T-helper 22 cell (primary cell): ENCODE measurements at places on chromosomes 6 and 20.
A peak's percentile ranks its signal among the peaks of the same experiment; 100 is the strongest.

DNA sequence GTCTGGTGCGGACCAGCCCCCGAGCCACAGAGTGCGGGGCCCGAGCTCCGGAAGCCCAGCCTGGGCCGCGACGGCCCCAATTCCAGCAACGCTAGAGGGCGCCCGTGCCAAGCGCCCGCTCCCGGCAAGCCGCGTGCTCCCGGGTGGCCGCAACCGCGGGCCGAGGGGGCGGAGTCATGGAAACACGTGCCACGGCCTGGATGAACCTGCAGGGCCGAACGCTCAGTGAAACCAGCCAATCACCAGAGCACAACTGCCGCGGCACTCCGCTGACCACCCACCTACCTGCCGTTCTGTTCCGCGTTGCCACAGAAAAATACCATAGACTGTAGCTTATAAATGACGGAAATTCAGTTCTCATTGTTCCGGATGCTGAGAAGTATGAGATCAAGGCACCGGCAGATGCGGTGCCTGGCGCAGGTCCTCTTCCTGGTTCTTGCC, 85.7 kb upstream of the FOXC1 start:
- DNase-seq: peak; percentile 58

DNA sequence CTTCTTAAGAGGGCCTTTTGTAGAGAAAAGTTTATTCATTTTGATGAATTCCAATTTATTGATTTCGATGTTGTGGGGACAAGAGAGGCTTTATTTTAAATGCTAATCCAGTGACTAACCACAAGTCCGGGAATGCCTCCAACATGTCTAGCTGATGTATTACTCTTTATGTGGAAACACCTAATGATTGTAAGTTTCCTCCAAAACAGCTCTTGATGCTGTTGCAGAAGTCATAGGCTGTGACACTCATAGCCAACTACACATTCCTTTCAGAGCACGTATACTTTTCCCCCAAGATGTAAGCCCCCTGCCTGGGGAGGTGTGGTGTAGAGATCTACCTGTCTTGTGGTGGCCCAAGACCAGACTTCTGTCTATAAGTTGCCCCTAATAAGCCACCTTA, 61.3 kb upstream of the RNF24 start:
- DNase-seq: no peak

DNA sequence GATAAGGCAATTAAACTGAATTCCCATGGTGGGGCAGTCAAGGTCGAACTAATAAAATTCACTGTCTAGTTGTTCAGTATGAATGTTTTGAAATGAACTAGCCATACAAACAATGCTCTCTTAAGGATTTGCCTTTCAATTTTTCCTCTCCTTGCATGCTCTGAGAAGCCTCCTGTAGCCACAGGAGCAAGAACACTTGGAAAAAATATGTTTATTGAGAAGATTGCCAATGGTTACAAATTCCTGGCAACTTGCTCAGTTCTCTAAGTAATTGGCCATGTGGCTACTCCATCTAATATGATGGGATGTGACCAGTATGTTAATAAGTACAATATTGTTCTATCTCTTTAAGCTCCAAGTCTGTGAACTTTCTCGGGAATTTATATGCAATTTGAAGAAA, 49.4 kb downstream of the FUT9 start:
- no peak for DNase-seq

DNA sequence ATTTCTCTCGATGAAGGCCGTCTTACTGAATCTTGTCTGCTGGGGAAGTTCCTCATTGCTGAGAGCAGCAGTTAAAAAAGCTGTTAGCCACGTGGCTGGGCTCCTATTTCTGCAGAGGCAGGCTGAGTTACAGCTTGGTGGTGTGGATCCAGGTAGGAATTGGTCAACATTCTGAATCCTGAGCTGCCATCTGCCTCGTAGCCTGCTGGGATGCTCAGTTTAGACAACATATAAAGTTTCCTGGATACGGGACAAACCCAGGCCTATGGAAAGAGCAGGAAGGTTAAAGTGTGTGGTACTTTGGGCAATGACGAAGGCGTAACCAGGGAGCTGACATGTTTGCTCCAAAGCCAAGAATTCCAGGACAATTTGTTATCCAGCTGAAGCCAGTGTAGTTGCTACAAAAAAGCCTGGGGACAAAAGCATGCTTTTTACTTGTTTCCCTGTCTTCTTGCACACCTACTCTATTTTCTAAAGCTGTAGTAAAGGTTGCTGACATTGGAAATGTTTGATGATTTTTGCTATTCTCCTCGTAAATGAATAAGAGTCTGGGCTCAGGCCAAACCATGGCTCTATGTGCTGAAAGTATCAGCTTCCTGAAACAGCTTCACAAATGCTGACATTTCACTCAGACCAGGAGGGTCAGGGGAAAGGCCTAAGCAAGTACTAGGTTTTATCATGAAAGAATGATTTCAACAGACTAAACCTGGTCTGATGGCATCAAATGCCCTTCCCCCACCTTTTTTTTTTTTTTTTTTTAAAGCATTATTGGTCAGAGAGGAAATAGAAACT, 12.4 kb upstream of the MYLK2 start:
- no peak for DNase-seq

DNA sequence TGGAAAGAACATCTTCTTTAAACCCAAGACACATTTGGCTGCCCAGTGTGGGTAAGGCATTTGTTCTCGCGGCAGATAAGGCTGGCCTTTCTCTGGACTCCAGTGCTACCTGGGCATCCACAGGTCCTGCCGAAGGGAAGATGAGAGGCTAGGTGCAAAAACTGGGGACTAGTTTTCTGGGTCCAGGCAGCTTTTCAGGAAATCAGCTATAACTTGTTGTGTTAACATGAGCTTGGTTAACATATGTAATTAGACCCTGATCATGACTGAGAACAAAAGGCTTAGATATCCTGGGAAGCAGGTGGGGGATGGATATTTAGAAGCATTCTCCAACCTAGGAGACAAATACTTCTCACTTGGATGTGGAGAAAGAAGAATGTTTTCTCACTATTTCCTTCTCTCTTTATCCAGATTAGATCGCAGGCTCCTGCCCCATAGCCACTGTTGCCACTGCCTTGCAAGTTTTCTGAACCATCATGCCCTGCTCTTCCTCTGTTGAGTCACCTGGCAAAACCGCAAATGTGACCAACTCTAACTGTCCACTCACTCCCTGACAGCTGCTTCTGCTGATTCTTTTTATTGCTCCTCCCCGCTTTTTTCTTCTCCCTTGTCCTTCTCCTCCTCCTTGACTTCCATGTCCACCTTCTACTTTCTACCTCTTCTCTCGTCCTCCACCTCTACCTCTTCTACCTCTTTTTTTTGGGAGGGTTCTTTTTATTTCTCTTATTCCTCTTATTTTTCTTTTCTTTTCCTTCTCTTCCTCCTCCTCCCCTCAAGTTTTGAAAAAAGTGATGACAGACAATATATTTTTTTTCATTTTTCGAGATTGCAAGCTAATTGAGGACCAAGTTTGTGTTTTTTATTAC, 258.1 kb downstream of the UTRN start:
- no peak for DNase-seq

- DNase-seq: no peak
Observed at GRCh38 chr20:59084041-59084850, 41.7 kb upstream of the PRELID3B start.

DNA sequence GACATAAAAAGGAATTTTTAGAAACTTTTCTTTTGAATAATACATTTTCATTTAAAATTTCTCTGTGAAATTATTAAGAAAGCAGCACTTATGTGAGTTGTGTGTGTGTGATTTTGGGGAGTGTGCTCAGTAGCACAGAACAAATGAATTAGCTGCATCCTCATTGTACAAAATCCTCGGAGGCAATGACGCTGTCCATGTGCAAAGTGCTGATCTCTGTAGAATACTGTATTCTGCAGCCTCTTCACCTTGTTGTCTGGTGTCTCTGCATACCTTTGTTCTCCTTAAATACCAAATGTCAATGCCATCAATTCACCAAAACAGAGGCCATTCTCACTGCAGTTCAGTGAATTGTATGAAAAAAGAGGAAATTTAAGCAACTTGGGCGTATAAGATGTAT, 838.4 kb downstream of the QKI start:
- no peak for DNase-seq

- no peak for DNase-seq
Observed at GRCh38 chr20:16244892-16245291, 328.4 kb downstream of the KIF16B start.

- DNase-seq: no peak
Observed at GRCh38 chr6:87012035-87012434, 74.7 kb downstream of the HTR1E start.

GRCh38 chr6:11172501-11173327, 59.8 kb downstream of the NEDD9 start:
- peak; percentile 39 for DNase-seq

DNA sequence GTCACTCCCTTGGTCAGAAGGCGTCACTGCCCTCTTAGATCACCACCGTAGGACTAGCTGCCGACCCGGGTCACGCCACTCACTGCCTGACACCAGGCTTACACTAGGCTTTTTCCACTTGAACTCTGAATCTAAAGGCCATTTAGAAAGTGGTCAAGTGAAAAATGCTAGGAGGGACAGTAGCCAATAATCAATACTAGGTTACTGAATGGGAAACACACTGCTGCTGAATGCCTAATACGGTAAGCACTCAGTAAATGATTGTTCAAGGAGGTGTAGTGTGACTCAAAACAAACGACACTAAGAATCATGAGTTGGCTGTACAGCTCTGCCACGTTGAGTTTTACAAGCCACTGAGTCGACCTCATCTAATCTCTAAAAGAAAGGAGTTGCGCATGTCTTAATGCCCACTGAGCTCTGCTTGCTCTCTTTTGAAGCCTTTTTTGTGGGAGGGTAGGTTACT, 760 bp upstream of the IBTK start:
- DNase-seq: no peak

- no peak for DNase-seq
Observed at GRCh38 chr6:35328108-35328723, 14.1 kb upstream of the PPARD start.

DNA sequence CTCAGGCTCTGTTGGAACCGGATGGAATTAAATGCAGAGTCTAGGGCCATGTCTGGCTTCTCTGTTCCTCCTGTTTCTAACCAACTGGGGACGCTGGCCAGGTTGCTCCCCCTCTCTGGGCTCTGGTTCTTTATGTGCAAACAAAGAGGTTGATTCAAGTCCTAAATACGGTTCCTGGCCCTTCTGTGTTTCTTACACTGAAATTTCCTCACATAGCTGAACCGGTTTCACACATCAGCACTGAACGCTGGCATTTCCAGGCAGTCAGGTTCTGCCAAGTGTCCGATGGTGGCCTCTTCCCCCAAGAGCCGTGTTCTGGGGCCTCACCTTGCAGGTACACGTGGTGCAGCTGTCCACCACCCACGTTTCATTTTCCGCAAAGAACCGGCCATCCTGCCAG, 13.5 kb downstream of the THBS2 start:
- DNase-seq: no peak

DNA sequence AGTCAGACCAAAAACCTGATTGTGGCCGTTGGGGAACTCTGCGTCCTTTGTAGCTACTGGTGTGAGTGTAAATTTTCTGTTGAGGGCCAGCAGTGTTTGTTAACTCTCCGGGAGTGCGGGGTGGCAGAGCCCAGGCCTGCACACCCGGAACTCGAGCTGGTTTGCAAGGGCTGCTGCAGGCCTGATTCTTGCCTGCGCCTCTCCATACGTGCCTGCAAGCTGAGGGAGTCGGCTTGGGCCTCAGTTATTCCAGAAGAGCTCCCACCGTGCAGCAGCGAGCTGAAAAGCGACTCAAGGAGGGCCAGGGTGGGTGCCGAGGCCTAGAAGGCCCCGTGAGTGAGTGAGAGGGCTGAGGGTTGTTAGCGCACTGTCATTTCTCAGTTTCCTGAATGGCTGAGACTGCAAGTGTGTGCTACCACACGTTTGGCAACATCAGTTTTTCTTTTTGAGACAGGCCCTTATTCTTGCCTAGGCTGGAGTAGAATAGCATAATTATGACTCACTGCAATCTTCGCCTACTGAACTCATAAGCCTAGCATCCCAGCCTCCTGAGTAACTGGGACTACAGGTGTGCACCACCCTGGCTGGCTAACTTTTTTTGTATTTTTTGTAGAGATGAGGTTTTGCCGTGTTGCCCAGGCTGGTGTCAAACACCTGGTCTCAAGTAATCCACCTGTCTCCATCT, 33.9 kb upstream of the KIF13A start:
- DNase-seq: no peak

- DNase-seq: no peak
Observed at GRCh38 chr6:20024316-20024673, 187.1 kb downstream of the ID4 start.

DNA sequence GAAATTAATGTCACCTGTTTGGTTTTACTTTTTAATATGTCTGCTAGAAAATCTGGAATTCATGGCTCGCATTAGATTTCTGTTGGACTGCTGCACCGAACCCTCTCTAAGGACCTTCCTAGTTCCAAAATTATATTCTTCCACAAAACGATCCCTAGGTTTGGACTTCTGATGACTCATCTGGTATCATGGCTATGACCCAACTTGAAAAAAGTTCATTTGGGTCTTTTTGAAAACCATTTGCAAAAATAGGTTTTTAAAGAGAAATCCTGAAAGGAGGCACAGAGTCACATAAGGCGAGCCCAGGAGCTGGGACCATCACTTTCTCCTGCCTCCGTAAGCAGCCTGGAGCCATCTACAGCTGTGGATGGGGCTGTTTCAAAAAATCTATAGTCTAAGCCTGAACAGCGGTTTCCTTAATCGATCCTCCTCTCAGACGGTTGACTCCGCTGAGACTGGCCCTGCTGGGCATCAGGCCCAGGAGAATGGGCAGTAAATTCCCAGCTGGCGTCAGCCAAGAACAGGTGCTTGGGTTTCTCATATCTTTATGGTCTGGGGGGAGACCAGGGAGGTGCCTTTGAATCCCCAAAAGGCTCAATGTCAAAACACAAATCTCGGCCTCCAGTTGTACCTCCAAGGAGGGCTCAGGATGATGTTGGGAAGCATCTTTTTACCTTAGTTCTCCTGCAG, 44.6 kb downstream of the SLC24A3 start:
- no peak for DNase-seq

DNA sequence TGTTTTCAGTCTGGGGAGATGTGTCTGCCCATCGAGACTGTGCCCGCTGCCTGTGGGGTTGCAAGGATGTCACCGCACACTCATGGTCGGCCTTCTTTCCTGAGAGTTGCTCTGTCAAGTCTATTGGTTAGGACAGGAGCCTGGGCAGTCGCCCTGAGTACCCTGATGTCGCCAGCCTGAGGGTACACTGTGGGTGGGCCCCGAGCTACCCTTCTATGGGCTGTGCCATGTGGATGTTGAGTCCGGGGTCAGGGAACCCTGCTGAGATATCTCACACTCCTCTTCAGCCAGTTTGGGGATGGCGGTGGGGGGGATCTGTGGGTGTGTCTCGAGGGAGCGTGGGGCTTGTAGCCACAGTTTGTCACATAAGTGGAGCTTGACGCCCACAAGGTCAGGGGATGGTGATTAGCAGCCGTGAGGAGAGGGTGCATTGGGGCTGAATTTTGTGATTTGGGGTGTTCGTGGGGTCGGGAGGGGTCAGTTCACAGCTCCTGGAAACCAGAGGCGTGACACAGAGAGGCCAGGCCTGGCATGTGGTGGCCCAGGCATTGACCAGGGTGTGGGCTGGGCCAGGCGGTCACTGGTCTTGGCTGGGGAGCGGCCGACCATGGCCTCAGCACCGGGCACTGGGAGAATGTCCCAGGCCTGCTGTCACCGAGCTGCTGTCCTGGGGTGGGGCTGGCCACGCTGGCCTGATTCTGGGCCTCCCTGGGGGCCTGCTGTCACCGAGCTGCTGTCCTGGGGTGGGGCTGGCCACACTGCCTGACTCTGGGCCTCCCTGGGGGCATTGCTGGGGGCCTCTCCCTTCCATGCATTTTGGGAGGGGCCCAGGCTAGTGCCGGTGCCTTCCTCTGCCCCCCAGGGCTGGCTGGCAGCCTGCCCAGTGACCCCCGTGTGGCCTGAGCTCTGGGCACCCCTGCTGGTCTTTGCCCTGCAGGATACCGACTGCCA, 1.6 kb upstream of the NPBWR2 start:
- no peak for DNase-seq
